Skin of body (tissue), 3 donors: ENCODE measurements at places on chromosomes 6 and 20. TPM values are rescaled to one million over a fixed set of nuclear protein-coding genes. Genes with fewer than 3 reads are reported as not detected.

DNA sequence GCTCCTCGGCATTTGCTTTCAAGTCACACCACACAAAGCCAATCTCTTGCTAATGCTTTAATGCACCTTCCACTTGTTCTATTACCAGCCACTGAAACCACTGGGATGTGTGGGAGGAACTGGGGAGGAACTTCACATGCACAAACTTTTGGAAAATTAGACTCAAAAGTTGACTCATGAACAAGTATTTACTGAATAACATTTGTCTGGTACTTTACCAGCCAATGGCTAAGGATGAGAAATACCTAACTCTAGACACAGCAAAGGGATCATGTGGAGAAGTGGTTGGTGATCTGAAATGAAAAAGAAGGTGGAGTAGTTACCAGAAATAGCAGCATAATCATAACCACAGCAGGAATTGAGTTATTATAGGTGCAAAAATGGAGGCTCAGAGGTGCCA is 554.0 kb upstream of the NOX3 start:
- DNase-seq = no peak

DNA sequence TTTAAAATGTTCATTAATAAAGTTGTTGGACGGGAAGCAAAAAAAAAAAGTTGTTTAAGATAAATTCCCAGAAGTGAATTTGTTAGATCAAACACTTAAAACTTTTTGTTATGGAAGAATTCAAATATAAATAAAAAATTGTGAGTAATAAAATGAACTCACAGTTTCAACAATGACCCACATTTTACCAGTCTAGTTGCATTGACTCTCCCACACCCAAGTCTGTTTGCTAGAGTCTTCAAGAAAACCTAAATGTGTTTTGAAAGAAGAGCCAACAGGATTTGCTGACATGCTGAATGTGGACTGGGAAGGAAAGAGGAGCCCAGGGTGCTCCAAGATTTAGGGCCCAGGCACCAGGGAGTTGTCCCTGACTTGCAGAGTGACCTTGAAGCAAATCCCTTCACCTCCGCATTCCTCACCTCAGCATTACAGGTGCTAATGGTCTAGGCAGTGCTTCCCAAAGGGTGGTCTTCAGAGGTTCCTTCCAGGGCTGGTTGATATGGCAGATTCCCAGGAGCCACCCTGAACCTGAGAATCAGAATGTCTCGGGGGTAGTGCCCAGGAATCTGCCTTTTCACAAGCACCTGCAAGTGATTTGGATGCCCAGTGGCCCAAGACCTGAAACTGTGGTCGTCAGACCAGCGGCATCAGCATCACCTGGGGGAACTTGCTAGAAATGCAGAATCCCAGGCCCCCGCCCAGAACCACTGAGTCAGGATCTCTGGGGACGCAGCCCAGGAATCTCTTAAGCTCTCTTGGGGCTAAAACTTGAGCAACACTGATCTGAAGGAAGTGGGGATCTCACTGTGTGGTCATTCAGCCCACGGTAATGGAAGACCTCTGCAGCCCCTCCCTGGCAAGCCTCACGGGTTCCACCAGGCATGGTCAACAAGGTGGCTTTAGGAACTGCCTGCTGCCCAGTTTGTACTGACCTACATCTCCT is 31.1 kb downstream of the POFUT1 start:
- DNase-seq = no peak

DNA sequence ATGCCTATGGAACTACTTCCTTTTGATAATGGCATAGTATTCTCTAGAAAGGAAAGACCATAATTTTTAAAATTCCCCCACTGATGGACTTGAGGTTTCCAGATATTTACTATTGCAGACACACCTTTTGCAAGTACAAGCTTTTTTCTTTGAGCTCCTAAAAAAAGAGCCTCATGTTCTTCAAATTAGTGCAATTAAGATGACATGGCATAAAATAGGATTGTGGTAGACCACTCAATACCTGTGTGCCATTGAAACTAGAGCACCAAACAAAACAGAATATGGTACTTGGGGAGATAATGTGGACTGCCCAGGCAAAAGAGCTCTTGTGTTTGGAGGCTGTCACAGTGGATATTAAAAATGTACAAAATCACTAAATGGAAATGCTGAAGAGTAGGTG is 19.0 kb upstream of the LAMA2 start:
- no peak for DNase-seq

- peak; percentile 52 for DNase-seq
These were observed 500.2 kb downstream of the TENT5A start for GRCh38 chr6:81252231-81252630.

The DAAM2 gene
- 32.2 TPM for total RNA-seq

The ARHGAP18 gene
- total RNA-seq = 20.2 TPM

The ID4 gene
- 68.6 TPM for total RNA-seq

The RSPH9 gene
- total RNA-seq = 0.30 TPM

The CDKN1A gene
- 78.9 TPM for total RNA-seq
